ENCODE measurements at places on chromosomes 1 and 21.

- DNase-seq = no peak
Measured at GRCh38 chr1:14716474-14716873, 118.0 kb downstream of the KAZN start.

GRCh38 chr1:55235722-55236121, 20.6 kb upstream of the USP24 start:
- no peak for DNase-seq

DNA sequence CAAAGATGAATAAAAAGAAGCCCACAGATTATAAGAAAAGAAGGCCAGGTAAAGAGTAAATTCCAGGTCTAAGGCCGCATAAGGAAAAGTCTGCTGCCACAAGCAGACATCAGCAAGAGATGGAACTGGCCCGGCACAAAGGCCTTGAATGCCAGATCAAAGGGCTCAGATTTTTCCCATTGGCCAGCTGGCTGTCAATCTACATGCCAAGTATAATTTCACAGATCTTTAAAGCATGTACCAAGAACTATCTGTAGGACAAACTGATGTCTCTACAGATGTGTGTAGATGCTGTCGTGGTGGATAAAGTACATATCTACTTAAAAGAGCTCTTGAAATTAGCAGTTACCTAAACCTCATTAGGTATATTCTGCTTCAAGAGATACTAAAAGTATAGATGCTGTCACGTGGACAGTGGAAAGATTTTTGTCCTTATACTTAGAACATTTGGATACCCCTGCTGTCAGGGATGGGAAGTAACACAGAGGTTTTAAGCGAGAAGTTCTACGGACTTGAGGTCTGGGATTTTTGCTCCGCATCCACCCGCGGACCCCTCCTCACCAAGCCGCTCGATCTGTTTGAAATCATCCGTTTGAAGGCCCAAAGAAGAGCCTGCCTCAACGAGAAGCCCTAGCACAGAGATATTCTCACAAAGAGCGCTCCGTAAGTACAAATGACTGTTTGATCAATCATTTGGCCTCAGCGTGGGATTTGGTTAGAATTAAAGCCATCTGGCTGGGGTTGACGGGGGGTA, 10.1 kb downstream of the GLIS1 start:
- DNase-seq = no peak

- DNase-seq = no peak
Measured at GRCh38 chr1:53087332-53088285, 25.6 kb downstream of the PODN start.

DNA sequence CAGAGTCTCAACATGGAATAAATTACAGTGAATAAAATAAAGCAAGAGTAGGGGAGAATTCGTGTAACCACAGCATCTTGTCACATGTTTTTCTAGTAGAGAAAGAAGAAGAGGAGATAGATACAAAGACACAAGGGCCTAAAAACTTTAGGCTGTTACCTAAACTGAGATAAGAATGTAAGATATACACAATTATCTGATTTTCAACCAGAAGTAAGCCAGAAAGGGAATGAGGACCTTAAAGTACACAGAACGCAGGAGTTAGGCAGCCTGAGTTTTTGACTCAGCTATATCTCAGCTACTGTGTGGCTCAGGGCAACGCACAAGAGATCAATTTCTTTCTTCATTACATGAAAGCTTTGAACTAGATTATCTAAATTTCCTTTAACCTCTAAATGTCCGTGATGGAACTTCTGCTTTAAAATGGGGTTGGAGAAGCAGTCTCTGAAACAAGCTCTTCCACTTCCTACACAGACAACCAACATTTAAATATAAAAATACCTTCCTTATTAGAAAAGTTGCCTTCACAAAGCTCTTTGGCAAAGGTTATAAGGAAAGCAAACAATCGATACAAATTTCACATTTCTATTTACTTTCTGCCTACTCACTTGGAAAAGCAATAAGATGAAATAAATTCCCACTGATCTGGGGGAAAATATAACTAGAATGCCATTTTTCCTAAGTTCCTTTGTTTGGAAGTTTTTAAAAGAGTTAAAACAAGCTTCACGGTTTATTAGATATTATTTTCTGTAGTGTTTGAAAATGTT, 5.2 kb upstream of the RGS13 start:
- no peak for DNase-seq

DNA sequence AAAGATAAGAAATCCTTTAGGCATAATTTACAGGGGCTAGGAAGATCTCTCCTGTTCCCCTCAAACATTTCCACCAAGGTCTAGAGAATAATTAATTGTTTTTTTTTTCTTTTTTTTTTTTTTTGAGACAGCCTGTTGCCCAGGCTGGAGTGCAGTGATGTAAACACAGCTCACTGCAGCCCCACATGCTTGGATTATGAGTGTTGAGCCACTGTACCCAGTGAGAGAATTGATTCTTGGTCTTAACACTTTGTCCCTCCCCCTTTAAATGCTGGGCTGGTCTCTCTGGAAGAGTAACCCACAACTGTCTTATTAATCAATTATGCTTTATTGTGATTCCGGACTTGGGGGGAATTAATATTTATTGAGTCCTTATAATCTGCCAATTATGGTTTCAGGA, 33.4 kb downstream of the ATF3 start:
- DNase-seq = no peak

DNA sequence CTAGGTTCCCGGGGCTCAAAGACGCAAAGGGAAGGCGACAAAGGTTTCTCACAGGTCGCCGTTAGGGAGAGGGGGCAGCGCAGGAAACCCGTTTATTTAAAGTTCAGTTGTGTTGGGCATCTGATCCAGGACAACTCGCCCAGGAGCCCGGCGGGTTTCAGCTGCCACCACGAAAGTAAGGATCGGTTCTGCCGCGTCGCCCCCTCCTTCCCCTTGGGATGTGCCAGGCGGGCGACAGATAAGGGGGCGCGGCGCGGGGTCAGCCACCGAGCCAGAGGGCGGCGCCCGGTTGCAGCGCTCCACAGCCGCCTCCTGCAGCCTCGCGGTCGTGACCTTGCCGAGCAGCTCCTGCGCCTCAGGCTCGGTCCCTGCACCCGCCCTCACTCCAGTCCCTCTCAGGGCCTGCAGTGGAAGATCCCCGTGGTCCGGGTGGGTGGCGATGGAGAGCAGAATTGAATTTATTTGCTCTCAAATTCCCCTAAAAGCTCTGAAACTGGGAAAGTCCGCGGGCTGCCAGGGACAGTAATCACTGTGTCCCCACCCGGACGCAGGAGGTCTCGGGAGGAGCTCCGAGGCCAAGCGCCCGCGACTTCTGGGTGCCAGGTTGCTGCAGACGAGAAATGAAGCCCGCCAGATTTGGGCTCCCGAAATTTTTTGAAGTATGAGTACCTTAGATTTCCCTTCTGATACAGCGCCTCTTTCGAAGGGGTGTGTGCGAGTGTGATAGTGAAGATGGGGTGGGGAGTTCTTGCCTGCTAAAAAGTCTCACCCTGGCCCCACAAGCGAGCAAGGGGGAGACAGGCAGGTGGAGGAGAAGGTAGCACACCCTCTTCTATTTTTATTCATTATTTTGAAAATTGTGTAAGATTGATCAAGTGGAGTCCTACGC, 28.4 kb upstream of the NFIA start:
- peak; percentile 35 for DNase-seq

DNA sequence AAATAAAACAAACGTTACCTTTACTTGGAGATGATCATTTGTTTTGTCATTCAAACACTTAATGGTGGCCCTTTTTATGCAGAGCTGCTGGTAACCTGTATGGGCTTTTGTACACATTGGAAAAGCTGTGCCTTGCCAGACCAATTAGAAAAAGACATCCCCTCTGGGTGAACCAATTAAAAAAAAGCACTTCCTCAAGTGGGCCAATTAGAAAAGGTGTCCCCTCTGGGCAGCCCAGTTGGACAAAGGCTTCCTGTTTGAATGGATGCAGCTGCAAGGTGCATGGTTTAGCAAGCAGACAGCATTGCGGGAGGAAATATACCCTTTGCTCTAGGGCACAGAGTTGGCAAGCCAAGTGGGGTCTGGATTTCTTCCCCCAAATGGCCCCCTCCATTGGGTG, 21.6 kb downstream of the HUNK start:
- no peak for DNase-seq

DNA sequence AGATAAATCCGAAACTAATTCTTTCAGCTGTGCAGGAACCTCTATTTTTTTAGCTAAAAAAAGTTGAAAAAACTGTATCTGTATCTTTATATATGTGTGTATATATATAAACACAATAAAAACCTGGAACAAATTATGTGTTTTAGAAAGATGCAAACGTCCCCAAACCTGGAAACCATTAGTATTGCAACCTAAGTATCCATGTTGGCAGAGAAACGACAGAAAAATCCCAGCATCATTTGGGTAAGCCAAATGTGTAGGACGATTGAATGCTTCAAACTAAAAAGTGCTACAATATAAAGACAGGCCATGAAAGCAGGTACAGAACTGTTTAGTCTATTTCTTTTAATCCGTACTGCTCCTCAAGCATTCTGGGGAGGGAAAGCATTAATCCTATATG, 87.9 kb downstream of the AHCTF1 start:
- DNase-seq = peak; percentile 48

- DNase-seq = no peak
Measured at GRCh38 chr1:11704691-11705475, 13.4 kb downstream of the DRAXIN start.

GRCh38 chr21:41108668-41109585, 59.0 kb upstream of the BACE2 start:
- DNase-seq = no peak

DNA sequence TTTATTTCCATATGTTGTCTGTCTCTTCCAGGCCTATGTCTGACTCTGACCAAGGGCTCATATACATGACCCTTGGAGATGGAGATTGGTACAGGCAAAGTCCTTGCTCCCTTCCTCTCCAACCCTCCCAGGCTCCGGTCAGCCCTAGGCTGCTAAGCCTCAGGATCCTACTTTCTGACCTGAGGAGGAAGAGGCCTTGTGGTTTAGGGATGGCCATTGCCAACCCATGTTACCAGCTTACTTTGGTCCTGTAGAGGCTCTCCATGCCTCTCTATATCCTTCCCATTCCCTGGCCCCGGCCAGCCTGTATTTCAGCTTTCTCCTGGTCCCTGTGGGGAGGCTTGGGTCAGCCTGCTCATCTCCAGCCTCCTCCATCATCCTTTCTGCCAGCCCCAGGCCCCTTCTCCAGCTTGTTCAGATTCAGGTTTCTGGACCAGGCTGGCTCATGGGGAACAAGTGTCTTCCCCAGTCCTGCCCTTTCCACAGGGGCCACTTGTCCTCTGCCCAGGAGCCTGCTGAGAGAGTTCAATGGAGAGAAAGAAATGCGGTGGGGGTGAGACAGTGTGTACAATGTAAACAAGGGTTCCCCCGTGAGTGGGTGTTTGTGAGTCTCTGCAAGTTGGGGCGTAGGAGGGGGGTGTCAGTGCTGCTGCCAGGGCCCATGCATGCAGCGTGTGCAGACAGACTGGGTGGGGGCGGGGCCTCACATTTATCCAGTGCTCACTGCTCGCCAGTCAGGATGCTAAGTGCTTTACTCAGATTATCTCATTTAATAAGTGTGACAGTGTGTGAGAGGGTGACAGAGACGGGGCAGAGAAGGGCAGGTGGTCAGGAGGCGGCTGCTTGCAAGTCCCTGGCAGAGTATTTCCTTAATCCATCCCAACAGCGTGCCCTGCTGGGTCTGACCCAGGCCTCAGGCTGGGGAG, 31.3 kb upstream of the FOXO6 start:
- DNase-seq = no peak

- no peak for DNase-seq
Measured at GRCh38 chr1:37391211-37392011, 83.0 kb upstream of the ZC3H12A start.

DNA sequence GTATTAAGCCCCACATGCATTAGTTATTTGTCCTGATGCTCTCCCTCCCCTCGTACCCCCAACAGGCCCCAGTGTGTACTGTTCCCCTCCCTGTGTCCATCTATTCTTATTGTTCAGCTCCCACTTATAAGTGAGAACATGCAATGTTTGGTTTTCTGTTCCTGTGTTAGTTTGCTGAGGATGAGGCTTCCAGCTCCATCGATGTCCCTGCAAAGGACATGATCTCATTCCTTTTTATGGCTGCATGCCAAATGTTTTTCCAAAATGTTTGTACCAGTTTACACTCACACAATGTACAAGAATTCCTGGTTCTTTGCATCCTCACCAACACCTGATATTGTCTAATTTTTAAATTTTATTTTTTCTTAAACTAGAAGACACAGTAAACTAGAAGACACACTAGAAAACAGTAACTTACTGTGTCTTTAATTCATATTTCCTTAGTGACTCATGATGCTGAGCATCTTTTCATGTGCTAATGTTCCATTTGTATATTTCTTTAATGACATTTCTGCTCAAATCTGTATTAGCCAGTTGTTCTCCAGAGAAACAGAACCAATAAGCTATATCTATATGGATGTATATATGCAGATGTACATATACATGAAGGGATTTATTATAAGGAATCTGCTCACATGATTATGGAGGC, 19.4 kb upstream of the USP1 start:
- no peak for DNase-seq

GRCh38 chr1:4633346-4633745, 21.1 kb upstream of the AJAP1 start:
- DNase-seq = no peak

GRCh38 chr1:236033336-236033735, 31.6 kb downstream of the NID1 start:
- DNase-seq = no peak

- no peak for DNase-seq
Measured at GRCh38 chr1:246510147-246511030, 3.3 kb upstream of the SMYD3 start.

DNA sequence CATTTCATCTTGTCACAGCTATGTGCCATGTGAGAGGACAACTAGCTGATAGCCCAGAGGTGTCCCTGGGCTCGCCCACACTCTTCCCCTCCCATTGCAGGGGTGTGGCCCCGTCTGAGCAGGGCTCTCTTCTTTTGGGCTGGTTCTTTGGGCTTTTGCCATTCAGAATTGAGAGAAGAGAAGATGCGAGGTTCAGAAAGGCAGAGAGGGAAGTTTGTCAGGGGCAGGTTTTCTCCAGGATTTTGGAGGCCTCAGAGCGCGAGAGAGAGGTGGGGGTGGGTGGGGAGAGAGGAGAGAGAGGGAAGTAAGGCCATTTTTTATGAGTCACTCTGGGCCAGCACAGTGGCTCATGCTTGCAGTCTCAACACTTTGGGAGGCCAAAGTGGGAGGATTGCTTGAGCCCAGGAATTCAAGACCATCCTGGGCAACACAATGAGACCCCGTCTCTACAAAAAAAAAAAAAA, 5.2 kb downstream of the IFI6 start:
- DNase-seq = no peak

GRCh38 chr21:32186804-32187203, 92.0 kb downstream of the MIS18A start:
- no peak for DNase-seq
